SK-N-SH (cell line): ENCODE measurements at places on chromosomes 7 and 10.

GRCh38 chr10:83952314-83952713, 187.0 kb upstream of the GHITM start:
- peaks cover 11% of the 10 kb centered on the region; the same call in 1 of the 2 replicates for H3K4me1 ChIP-seq
- no peak overlapping the region for H3K4me3 ChIP-seq
- no peak overlapping the region for H3K27ac ChIP-seq
- DNase-seq: no peak
- no peaks in the 10 kb centered on the region for H3K27me3 ChIP-seq
- no peaks in the 10 kb centered on the region for H3K36me3 ChIP-seq

DNA sequence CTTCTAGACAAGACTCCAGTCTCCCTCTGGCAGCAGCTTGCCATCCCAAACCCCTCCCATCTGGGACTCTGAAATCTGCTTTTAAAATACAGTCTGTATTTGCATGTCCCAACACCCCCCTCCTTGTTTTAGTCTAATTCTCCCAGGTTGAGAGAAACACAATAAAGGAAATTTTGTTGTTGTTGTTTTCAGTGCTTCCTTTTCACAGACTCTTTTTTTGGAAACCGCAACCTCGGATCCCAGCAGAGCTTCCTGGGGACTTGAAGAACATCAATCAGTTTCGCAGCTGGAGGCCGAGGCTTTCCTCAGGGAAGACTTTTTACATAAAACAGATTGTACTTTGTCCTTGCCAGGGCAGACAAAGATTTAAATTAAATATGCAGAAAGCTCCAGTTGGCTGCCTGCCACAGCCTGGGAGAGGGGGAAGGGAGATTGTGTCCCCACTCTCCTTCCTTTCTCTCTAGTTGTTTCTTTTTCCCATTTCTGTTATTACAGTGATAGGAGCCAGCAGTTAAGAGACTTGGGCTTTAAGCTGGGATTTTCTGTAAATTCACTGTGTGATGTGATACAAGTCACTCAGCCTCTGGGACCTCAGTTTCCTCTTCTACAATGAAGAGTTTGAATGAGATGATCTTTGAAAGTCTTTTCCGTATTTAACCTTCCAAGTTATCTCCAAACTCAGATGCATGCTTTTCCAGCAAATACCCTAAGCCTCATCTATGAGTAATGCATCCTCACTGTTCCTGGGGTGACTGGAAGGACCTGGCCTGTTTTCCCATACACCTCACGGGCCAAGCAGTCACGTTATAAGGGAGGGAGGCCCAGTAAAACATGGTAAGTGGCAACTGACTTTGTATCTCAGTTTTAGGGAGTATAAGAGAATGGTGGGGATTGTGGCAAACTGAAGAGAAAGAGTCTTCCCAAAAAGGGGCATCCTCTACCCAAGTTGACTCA, 192.3 kb downstream of the REEP3 start:
- peak overlapping the region; percentile 100 for H3K27ac ChIP-seq
- H3K4me1 ChIP-seq: peaks cover 53% of the 10 kb centered on the region
- DNase-seq: peak; percentile 57
- peak overlapping the region; percentile 17 for H3K4me3 ChIP-seq

GRCh38 chr7:118473271-118473670, 248.8 kb downstream of the ANKRD7 start:
- H3K4me3 ChIP-seq: no peak overlapping the region
- no peak overlapping the region for H3K27ac ChIP-seq
- no peak for DNase-seq
- no peaks in the 10 kb centered on the region for H3K36me3 ChIP-seq
- H3K27me3 ChIP-seq: no peaks in the 10 kb centered on the region

GRCh38 chr7:70360557-70360956, 762.3 kb downstream of the AUTS2 start:
- no peak overlapping the region for H3K4me3 ChIP-seq
- H3K27ac ChIP-seq: no peak overlapping the region
- no peaks in the 10 kb centered on the region for H3K4me1 ChIP-seq
- DNase-seq: no peak

GRCh38 chr7:47411281-47411869, 170.5 kb downstream of the TNS3 start:
- H3K4me1 ChIP-seq: peaks cover 9% of the 10 kb centered on the region; the same call in 1 of the 2 replicates
- DNase-seq: no peak
- H3K36me3 ChIP-seq: peaks cover 43% of the 10 kb centered on the region

- peaks cover 20% of the 10 kb centered on the region for H3K36me3 ChIP-seq
- peaks cover 27% of the 10 kb centered on the region for H3K4me1 ChIP-seq
- H3K4me3 ChIP-seq: no peak overlapping the region
- peak overlapping the region; percentile 1; the same call in 1 of the 2 replicates for H3K27ac ChIP-seq
Measured at GRCh38 chr7:40760293-40760964, 625.6 kb downstream of the SUGCT start.

DNA sequence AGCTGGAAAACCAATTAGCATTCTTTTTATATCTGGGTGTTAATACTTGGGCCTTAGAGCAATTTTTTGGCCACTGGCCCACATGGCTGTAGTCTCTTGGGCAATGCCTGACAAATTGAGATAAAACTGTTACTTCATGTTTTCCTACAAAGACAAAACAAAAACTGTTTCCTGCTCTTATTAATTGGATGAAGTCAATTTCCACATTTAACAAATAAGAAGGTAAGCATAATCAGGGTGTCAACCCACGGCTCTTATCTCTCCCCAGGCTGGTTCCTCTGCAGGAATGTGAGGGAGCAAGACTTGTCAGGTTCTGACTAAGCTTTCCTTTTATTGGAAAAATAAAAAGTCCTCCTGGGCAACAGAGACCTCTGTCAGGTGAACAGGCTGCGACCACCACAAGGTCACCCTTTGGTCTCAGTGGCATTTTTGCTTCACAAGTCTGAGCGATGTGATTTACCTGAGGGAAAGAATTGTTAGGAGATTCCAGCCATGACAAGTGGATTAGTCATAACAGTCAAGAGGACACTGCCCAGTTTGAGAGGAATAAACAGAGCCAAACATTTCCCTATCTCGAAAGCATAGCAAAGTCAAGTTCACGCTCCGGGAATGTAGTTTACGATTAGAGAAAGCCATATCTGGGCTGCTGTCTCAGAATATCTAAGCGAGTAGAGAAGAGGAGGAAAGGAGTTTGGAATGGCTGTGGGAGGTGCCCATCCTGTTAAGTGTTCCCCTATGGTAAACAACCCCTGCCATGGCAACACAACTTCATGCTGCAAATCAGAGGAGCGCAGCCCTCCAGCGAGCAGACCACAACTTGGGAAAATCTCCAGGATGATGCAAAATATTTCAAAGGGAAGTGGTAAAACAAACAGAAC, 144.4 kb downstream of the TES start:
- peak overlapping the region; percentile 88 for H3K27ac ChIP-seq
- DNase-seq: peak; percentile 11
- peaks cover 50% of the 10 kb centered on the region for H3K4me1 ChIP-seq
- no peaks in the 10 kb centered on the region for H3K27me3 ChIP-seq
- no peaks in the 10 kb centered on the region for H3K36me3 ChIP-seq

- H3K4me3 ChIP-seq: no peak overlapping the region
- peaks cover 42% of the 10 kb centered on the region for H3K36me3 ChIP-seq
- peaks cover 10% of the 10 kb centered on the region for H3K4me1 ChIP-seq
Measured at GRCh38 chr7:149850007-149850594, 11.9 kb downstream of the ZNF862 start.

DNA sequence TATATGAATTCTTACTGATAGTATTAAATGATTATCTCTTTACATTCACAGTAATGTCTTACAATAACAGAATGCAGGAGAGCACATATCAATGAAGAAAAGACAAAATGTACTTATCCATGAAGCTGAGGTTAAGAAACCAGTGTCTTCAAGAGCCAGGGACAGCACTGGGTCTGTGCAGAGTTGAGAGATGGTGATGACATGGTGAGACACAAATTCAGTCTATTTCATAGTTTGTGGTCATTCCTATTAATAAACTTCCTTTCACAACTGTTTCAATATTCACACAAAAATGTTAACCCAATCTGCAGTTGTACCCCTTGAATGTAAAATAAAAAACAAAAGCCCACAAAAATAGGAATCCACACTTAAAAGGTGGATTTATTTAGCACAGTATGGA, 5.3 kb upstream of the MAGI2 start:
- no peak overlapping the region for H3K27ac ChIP-seq
- DNase-seq: no peak
- no peaks in the 10 kb centered on the region for H3K27me3 ChIP-seq
- H3K4me3 ChIP-seq: no peak overlapping the region
- peaks cover 76% of the 10 kb centered on the region for H3K36me3 ChIP-seq

DNA sequence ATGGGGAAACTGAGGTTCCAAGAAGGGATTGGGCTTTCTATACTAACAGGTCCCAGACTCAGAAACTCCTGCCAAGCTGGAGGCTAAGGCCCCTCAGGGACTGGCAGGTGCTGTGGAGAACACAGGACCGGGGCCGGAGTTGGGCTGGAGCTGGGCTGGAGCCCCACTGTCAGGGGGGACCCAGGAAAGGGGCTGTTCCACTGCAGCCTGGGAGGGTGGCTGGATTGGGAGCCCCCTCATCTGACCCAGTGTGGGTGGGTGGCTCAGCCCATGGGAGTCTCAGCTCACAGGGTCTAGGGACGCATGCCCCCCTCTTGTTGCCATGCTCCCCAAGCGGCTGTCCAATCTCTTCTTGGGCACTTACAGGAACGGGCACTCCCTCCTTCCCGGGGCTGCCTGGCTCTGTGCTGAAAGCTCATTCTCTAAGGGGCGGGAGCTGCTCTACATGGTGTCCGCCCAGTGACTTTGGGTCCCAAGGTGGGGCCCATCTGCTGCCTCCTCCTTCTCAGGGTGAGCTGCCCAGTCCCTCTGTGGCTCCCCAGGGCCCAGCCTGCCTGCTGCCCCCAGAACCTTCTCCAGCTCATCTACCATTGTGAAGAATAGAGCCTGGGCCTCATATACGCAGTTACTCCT, 126.5 kb downstream of the MYL10 start:
- H3K4me3 ChIP-seq: no peak overlapping the region
- no peak for DNase-seq
- H3K27ac ChIP-seq: no peak overlapping the region

DNA sequence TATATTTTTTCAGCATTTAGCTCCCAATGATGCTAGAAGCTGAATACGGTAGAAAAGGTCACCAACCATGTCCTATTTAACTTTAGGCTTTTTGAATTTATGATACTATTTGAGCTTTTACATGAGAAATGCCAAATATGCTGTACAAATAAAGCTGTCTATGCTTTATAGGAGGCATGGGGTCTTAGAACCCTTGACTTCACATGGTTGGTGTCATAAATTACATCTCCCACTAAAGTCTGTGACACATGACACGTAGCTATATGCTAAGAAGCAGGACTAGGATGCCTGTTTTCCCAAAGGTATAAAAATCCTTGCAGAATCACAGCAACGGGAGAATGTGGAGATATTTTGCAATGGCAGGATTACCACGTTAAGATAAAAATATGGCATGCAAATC, 960.4 kb downstream of the PCDH15 start:
- no peaks in the 10 kb centered on the region for H3K27me3 ChIP-seq
- no peaks in the 10 kb centered on the region for H3K4me1 ChIP-seq
- H3K36me3 ChIP-seq: no peaks in the 10 kb centered on the region
- no peak overlapping the region for H3K27ac ChIP-seq
- DNase-seq: no peak

DNA sequence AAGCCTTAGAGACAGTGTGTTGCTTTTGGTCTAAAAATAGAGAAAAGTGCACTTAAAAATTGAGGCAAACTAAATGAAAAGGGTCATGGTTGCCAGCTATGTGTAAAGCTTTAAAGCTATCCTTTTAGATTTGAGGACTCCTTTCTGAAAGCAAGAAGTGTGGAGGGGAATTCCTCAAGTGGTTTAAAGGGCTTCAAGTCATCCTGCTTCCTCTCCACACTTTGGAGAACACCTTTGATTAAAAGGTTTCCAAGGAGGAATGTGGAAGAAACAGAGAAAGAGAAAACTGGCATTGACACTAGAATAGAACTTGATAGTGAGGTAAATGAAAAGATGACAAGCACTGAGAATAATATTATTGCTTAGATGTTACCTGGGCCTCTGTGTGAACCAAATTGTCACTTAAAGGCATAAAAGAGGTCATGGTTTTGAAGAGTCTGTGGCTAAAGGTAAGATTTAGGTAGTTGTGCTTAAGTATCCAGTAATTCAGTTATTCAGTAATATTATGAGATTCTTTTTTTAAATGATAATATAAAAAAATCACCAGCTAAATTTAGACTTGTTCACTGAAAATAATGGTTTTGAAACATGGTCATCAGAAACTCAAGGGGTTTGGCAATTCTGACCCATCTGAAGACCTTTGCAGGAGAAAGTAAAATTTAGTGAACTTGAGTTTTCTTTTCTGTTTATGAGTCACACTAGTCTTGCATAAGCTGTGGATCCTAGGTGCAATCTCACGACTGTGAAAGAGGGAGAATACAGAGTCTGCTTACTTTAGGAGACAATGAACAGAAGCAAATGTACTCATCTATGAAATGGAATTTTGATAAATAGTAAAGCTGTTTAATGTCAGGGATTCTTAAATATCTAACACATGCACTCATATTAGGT, 466.0 kb downstream of the KIF20B start:
- DNase-seq: no peak
- H3K36me3 ChIP-seq: no peaks in the 10 kb centered on the region
- H3K27ac ChIP-seq: no peak overlapping the region
- no peaks in the 10 kb centered on the region for H3K27me3 ChIP-seq
- H3K4me1 ChIP-seq: no peaks in the 10 kb centered on the region

DNA sequence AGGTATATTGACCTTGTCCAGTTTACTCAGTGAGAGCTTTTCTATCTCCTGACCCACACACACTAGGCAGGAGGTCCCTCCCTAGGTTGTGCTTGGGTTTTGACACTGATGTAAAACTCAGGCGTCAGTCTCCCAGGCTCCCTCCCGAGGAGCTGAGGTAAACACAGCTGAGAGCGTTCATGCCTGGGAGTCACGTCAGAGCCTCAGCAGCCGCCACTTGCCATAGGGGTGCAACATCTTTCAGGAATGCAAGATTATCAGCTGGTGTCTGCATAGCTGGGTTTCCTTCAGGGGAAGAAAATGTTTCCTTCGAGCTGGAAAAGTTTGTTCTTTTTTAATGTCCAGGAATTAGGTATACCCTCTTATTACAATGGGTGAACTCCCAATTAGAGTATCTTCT, 70.6 kb downstream of the FGFR2 start:
- no peaks in the 10 kb centered on the region for H3K36me3 ChIP-seq
- no peak for DNase-seq
- H3K4me3 ChIP-seq: no peak overlapping the region
- H3K27me3 ChIP-seq: no peaks in the 10 kb centered on the region
- H3K4me1 ChIP-seq: no peaks in the 10 kb centered on the region
- no peak overlapping the region for H3K27ac ChIP-seq

DNA sequence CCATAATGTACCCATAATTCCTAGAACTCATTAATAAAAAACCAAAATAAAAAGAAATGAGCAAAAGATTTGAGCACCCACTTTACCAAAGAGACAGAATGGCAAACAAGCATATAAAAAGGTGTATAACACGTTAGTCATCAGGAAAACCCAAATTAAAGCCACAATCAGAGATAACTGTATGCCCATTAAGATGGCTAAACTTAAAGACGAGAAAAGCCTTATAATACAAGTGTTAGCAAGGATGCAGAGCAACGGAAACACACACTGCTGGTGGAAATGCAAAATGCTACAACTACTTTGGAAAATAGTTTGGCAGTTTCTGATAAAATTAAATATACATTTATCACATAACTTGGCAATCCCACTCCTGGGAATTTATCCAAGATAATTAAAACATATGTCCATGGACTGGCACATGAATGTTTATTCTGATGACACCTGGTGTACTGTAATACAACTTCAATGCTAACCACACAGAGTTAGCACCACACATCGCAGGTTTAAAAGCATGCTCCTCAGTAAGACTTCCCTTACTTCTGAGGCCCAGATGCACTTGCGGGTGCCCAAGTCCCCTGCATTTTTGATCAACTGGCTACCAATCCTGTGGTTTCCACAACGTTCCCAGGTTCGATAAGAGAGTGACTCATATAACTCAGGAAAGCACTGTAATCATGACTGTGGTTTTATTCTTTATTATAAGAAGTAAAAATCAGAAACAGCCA, 158.6 kb downstream of the SNX13 start:
- H3K4me1 ChIP-seq: no peaks in the 10 kb centered on the region; the same call in 1 of the 2 replicates
- no peak for DNase-seq
- H3K27me3 ChIP-seq: no peaks in the 10 kb centered on the region
- H3K36me3 ChIP-seq: no peaks in the 10 kb centered on the region
